Caki2 (cell line): ENCODE measurements at places on chromosomes 5 and 9.

DNA sequence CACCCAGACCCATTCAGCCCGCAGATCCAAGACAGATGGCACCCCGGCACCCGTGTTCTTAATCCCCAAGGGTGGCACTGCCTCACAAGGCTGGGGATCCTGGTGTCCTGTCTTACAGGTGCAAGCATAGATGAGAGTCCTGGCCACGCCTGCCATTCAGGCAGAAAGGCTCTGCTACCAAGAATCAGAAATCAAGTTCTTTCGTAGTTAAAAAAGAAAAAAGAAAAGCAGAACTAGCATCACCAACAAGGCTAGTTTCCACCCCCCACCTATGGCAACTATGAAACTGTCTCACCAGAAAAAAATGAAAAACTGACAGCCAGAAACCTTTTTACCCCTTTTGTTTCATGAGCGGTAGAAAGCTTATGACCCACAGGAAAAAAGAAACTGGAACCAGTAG, 170.4 kb downstream of the SYK start:
- DNase-seq: no peak

GRCh38 chr9:116543731-116544400, 143.2 kb upstream of the TRIM32 start:
- DNase-seq: no peak

GRCh38 chr5:133262690-133263089, 210.9 kb downstream of the HSPA4 start:
- DNase-seq: no peak

- no peak for DNase-seq
These were observed 100.7 kb upstream of the IL7R start for GRCh38 chr5:35755966-35756365.

GRCh38 chr9:106307670-106308069, 555.3 kb upstream of the ZNF462 start:
- DNase-seq: no peak

- no peak for DNase-seq
These were observed 16.0 kb downstream of the SLC36A1 start for GRCh38 chr5:151463137-151464029.

DNA sequence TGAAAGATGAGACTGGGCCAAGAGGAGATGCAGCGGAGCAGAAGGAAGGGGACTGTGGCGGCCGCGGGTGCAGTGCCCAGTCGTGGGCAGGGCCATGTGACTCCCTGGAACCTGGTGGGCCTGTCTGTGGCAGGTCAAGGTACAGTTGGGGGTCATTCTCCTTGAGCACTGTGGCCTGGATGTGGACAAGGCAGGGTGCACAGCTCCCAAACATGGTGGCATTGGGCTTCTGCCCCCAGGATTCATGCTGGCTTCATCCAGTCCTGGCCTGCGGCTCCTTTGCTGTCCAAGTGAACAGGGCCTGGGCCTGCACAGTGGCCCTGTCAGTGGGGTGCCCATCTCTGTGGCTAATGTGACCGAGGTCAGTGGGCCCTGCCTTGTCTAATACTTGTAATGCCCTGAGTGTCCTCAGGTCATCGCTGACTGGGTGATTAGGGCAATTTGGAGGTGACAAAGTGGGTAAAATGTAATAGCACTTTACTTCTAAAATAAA, 39.9 kb downstream of the CEP72 start:
- no peak for DNase-seq

GRCh38 chr9:14529629-14530028, 163.6 kb downstream of the ZDHHC21 start:
- DNase-seq: no peak

GRCh38 chr9:136603216-136603615, 57.4 kb upstream of the NOTCH1 start:
- no peak for DNase-seq

DNA sequence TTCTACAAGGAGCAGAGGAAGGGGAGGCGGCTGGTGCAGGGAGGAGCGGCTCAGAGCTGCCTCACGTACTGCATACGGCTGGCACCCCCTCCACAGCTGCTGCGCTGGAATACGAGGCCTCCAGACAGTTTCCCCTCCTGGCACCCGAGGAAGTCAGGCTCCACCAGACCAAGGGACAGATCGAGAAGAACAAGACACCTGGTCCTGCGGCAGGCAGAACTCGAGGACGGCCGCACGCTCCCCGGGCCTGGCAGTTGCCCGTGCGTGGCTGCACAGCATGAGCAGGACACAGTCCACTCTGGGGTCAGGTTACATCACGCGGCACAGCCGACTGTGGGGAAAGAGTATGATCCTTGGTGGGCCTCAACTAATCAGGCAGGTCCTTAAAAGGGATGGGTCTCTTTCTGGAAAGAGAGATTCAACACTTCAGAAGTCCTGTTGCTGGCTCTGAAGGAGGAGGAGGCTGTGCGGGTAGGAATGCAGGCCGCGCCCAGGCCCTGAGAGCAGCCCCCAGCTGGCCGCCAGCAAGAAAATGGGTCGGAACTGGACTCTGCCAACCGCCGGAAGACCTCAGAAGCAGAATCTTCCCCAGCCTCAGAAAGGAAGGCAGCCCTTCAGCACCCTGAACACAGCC, 11.6 kb downstream of the UBAC1 start:
- DNase-seq: no peak

GRCh38 chr5:127863610-127864395, 160.6 kb downstream of the CCDC192 start:
- no peak for DNase-seq

DNA sequence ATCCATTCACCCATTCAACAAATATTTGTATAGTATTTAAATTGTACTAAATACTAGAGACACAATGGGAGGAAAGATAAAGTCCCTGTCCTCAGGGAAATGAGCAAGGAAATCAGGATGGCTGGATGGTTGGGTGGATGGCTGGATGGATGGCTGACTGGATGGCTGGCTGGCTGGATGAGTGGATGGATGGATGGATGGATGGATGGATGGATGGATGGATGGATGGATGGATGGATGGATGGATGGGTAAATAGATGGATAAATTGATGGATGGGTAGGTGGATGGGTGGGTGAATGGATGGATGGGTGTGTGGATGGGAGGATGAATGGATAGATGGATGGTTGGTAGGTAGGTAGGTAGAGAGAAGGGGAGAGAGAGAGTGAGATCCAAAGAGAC, 41.5 kb upstream of the WWC1 start:
- DNase-seq: no peak
